Urothelium cell line (cell line): ENCODE measurements at places on chromosomes 16 and 17.
A peak's percentile ranks its signal among the peaks of the same experiment; 100 is the strongest.

DNA sequence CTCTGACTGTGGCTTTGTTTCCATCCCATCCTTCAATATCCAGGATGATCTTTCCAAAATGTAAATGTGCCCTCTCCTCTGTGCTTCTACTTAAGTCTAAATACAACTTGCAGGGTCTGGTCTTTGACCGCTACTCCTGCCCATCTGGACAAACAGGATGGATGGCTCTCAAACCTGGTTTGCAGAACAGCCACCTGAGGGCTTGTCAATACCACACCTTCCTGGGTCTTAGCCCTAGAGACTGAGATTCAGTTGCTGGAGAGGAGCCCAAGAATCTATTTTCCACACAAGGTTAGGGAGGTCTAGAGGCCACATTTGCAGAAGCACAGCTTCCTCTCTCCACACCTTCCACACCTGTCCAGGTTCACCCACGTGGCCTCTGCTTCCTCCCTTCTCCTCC lies 1.9 kb upstream of the GRB7 start:
- no peak for DNase-seq

GRCh38 chr17:30274887-30275286 lies 16.9 kb downstream of the BLMH start:
- no peak for DNase-seq

- DNase-seq: no peak
Measured at GRCh38 chr16:86244936-86245335, 265.4 kb upstream of the FOXF1 start.

DNA sequence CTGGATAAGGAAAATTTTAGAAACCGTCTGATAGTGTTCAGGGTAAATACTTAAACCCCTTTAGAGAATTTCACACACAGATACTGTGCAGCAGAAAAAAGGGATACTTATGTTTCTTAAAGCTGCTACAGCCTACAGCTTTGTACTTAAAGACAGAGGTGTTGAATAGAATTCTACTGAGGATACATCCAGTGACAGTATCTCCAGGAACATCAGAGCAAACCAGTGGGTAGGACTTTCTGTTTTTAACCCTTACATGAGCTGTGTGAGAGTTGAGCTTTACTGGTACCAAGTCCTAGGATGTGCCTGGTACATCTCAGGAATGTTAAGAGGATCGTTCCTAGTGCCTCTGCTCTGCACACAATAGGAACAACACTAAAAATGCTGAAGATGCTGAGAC lies 191.5 kb downstream of the FTO start:
- DNase-seq: no peak

- peak; percentile 42 for DNase-seq
Measured at GRCh38 chr17:15406081-15406480, 61.3 kb downstream of the CDRT4 start.

DNA sequence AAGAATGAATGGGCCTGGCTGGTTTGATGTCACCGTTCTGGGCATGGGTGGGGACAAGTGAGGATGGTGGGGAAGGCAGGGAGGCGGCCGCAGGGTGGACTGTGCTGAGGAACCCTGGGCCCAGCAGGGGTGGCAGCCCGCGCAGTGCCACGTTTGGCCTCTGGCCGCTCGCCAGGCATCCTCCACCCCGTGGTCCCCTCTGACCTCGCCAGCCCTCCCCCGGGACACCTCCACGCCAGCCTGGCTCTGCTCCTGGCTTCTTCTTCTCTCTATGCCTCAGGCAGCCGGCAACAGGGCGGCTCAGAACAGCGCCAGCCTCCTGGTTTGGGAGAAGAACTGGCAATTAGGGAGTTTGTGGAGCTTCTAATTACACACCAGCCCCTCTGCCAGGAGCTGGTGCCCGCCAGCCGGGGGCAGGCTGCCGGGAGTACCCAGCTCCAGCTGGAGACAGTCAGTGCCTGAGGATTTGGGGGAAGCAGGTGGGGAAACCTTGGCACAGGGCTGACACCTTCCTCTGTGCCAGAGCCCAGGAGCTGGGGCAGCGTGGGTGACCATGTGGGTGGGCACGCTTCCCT lies 6.5 kb upstream of the SERPINF1 start:
- DNase-seq: no peak

GRCh38 chr16:83328936-83329335 lies 478.8 kb upstream of the HSBP1 start:
- no peak for DNase-seq

- no peak for DNase-seq
Measured at GRCh38 chr17:30472238-30472890, 4.8 kb upstream of the GOSR1 start.

DNA sequence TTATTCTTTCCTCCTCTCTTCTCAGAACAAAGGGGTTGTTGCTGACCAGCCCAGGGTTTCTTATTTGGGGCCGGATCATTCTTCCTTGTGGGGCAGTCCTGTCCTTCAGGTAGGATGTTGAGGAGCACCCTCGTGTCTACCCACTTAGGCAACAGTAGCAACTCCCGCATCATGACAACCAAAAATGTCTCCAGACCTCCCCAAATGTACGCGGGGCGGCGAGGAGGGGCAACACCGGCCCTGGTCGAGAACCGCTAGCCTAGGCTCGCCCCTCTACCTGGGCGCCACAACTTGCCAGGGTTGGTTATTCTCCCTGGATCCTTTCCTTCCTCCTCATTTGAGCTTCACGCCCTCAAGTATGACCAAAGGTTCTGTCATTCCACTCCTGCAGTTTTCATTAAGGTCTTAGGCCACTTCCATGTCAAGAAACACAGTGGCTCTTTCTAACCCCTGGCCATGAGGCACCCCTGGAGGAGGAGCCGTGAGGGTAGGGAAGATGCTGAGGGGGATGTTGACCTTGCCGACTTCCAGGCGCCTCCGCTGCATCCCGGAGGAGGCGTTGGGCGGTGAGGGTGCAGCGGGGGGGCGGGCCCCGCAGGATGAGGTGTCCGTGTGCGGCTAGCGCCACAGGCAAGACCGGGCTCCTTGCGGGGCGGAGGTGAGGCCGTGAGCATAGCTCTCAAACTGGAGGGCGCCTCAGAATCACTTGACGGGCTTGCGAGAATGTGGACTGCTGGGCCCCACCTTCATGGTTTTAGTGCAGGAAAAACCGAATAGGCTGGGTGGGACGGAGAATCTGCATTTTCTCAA lies 712 bp upstream of the SPECC1 start:
- peak; percentile 47 for DNase-seq

- DNase-seq: no peak
Measured at GRCh38 chr17:82045936-82046484, 5.6 kb downstream of the RFNG start.

GRCh38 chr16:30187971-30188561 lies 4.7 kb downstream of the CORO1A start:
- no peak for DNase-seq

GRCh38 chr17:39208136-39208535 lies 8.1 kb downstream of the RPL19 start:
- no peak for DNase-seq

DNA sequence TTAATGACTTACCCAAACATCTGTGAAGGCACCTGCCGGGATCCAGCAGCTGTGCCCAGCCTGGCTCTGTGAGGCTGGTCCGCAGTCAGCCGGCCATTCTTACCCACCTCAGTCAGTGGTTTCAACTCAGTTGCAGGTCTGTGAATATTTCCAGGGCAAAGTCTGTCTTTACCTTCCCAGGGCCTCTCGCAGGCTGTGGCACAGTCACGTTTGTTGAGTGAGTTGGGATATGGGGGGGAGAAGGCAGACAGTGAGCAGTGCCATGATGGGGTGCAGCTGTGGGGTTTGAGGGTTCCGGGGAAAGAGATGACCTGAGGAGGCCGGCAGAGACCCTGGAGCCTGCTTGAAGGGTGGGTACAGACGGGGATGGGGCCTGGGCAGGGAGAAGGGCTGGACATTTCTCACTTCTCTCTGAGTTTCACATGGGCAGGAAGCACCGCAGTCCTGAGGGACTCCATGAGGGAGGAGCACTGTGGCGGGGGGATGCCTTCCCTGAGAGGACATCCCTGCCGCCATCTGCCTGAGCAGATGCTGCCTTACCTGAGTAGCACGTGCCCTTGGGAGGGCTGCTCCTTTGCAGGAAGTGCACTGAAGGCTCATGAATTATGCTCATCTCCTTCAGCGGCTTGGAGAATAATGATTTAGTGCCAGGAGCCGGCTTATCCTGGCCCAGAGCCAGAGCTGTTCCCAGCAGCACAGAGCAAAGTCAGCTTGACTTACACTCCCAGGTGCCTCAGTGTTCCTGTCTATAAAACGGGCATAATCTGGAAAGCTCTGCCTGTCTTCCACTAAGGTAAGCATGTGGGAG lies 48.1 kb downstream of the KSR1 start:
- DNase-seq: no peak

DNA sequence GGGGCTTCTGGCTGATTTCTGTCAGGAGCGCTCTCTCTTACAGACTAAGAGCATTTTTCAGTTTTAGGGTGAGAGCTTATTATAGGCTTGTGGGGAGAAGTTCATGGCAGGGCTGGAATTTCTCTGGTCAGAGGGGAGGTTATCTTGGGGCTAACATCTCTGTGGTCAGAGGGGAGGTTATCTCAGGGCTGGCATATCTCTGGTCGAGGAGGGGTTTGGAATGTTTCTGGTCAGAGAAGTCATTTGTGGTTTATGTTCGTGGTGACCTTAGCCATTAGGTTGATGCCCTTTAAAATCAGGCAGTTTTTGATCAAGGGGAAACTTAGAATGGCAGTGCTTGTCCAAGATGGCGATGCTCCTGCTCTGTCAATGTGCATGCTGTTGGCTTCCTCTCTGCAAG lies 10.8 kb upstream of the USP31 start:
- DNase-seq: no peak

DNA sequence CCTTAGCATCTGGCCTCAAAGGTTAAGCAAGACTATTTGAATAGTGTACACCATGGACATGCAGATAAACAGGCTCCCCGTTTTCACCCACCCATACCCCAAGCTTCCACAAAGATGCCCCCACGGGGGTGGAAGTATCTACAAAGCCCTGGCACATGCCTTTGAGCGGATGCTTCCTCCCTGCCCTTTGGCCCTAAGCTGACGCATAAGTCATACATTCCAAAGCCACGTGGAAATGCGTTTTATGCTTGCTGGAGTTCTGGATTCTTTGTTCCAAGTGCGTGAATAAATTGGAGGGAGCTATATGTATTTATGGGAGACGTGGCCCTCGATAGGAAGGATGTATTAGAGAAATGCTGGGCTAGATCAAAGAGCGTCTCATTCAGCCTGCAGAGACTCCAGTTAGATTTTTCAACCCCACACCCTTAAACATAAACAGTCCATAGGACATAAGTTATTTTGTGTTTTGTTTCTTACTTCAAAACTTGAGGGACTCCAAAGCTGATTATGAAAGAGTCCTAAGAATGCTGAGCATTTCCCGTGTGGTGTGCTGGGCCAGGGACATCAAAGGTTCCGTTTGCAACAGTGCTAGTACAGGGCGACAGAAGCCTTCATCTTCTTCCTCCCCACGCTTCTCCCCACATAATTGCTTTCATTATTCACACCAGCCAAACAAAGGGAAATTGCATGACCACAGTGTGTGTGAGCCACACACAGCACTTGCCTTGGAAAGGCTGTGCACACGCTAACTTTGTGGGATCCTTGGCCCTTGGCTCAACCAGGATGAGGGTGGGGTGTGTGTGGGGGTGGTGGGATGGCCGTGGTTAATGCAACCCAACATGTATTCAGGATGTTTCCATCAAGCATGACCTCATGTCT lies 73.6 kb downstream of the WIPI1 start:
- peak; percentile 69 for DNase-seq

DNA sequence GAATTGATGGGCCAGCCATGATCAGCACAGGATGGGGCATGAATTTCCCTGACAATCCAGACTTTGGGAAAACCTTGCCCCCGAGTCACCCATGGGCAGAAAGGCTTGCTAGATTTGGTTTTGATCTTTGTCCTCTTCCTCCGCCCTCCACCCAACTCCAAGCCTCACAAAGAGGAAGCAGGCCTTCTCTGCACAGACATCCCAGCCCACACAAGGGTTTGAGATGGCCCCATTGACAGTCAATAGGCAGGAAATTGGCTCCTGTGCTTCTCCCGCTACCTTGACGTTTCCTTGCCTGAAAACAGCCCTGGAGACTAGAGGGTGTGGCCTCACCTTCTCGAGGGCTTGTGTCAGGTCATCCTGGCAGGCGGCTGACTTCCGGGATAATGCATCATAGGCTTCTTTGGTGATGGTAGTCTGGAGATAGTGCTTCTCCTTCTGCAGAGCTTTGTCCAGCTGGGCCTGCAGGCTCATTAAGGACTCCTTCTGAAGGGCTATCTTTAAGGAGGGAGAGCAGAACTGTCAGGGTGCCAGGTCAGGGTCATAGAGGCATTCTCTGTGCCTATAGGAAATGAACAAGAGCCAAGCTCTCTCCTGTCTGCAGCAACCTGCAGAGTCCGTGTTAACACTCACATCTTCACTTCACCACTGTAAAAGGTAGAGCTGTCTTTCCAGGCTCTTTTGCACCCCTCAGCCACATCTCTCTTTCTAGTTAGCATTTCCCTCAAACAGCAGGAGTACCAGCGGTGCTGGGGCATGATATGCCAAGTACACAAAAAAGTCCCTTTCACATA lies 32.2 kb downstream of the DHX38 start:
- DNase-seq: no peak

DNA sequence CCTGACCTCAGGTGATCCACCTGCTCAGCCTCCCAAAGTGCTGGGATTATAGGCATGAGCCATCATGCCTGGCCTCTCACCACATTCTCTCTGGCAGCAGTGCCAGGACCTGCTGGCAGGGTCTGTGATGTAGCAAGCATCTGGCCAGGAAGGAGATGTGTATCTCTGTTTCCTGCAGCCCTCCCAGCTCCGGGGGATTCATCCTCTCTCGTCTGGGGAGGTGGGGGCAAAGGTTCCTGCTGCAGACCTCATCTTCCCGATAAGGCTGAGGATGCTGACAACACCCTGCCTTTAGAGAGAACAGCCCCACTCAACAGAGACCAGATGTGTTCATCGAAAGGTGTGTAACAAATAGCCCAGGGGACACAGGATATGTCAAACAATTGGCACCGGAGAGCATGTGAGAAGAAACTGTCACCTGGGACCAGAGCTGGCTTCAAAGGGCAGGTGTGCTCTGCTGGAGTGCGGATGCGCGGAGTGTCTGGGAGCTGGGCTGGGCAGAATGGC lies 54.8 kb upstream of the SEC14L1 start:
- DNase-seq: no peak

- DNase-seq: no peak
Measured at GRCh38 chr17:15441315-15441714, 26.1 kb downstream of the CDRT4 start.

- DNase-seq: no peak
Measured at GRCh38 chr17:35283767-35284166, 40.9 kb downstream of the SLFN5 start.

DNA sequence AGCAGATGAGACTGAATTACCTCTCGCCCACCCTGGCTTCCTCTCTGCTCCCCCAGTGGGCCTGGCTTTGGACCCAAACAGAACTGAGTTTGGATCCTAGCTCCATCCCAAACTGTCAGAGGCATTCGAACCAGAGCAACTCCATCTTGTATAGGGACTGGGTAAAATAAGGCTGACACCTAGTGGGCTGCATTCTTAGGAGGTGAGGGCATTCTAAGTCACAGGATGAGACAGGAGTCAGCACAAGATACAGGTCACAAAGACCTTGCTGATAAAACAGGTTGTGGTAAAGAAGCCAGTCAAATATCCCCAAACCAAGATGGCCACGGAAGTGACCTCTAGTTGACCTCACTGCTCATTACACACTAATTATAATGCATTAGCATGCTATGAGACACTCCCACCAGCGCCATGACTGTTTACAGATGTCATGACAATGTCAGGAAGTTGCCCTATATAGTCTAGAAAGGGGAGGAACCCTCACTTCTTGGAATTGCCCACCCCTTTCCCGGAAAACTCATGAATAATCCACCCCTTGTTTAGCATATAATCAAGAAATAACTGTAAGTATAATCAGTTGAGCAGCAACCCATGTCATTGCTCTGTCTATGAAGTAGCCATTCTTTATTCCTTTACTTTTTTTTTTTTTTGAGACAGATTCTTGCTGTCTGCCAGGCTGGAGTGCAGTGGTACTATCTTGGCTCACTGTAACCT lies 44.4 kb downstream of the LYRM1 start:
- DNase-seq: no peak
